ENCODE measurements at places on chromosomes 13 and 19. TPM values are rescaled to one million over a fixed set of nuclear protein-coding genes. Genes with fewer than 3 reads are reported as not detected.

ZNF607 gene
- 0.49 TPM for polyA plus RNA-seq

- DNase-seq, result no peak
Observed at GRCh38 chr13:99665711-99666110, 164.4 kb downstream of the TM9SF2 start.

FAM124A gene
- 0.20 TPM for polyA plus RNA-seq

DNA sequence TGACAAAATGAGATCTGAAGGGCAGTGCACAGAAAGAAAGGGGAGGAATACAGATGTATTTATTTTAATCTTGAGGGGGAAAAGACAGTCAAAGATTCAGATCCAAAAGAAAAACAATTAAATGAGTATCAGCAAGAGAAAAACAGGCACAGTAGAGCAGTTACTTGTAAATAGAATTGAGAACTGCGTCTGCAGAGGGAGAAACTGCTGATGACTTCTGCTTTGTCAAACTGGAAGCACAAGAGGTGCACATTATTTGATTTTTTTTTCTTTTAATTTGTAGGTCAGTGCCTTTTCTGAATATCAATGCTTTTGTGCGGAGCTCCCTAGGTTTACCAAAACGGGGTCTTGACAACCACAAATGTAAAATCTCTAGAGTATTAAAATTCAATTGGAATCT lies 37.3 kb downstream of the EFNB2 start:
- DNase-seq, result no peak

- no peak for DNase-seq
Observed at GRCh38 chr19:39363901-39364457, 21.8 kb downstream of the SAMD4B start.

AP1M2 gene
- 0.36 TPM for polyA plus RNA-seq

Data from CD14-positive monocyte (primary cell).